8988T (cell line): ENCODE measurements at places on chromosomes 16 and 17.

- DNase-seq: no peak
Observed at GRCh38 chr16:86165479-86165878, 266.5 kb downstream of the IRF8 start.

DNA sequence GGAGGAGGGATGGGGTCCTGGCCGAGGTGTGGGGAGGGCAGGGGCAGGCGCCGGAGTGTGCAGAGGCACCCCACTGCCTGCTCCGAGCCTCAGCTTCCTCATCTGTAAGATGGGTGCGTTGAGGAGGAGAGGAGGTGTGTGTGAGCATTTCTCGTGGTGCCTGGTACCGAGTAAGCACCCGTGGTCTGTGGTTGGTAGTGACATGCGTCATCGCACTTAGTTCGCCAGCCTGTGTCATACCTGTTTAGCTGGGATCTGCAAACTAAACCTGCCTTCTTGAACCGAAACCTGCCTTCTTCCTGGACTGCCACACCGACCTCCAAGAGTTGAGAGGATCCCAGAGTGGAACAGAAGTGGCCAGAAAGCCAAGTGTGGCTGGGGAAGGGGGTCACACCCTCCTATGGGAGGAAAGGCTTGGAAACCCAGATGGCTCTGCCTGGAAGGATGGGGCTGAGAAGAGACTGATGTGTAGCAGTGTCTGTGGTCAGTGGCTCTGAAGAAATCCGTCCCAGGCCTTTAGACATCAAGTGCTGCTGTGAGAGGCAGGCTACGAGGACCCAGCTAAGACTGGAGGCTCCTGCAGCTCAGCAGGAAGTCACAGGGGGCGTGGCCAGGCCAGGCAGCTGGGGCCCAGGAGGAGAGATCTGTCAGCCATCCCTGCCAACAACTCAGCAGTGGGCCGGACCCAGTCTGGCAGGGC, 162.6 kb upstream of the PLCG2 start:
- DNase-seq: no peak

- DNase-seq: no peak
Observed at GRCh38 chr17:4305224-4305623, 41.4 kb upstream of the ANKFY1 start.

GRCh38 chr17:28485049-28485448, 11.6 kb downstream of the SLC13A2 start:
- DNase-seq: no peak

DNA sequence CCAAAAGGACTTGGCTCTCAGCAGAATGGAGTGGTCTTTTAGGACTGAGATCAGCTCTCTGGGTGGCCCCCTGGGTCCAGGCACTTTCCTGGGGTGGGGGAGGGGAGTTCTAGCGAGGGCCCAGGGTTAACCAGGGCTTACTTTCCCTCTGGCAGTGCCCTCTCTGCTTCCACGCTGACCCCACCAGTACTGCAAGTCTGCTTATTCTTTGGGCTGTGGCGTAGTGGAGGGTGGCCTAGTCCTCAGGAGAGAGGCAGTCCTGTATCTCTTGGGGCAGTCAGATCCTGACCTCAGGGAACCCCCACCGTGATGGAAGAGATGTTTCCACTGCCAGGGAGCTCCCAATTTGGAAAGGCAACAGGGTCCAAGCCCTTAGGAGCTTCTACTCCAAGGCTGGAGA, 79.4 kb downstream of the CCDC182 start:
- no peak for DNase-seq

DNA sequence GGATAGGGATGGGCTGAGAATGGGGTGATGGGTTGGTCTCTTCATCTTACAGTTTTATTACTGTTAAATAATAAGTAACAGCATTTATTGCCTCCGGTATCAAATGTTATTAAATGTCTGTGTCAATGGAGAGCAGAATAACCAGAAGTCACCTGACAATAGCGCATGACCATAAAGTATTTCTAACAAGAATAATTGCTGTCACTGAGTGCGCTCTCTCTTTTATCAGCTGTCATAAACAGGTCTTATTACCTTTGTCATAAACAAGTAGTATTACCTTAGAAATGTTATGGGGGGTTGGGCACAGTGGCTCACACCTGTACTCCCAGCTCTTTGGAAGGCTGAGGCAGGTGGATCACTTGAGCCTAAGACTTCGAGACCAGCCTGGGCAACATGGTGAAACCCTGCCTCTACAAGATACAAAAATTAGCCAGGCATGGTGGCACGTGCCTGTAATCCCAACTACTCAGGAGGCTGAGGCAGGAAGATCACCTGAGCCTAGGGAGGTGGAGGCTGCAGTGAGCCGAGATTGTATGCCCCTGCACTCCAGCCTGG, 120.6 kb downstream of the MAP2K6 start:
- no peak for DNase-seq

DNA sequence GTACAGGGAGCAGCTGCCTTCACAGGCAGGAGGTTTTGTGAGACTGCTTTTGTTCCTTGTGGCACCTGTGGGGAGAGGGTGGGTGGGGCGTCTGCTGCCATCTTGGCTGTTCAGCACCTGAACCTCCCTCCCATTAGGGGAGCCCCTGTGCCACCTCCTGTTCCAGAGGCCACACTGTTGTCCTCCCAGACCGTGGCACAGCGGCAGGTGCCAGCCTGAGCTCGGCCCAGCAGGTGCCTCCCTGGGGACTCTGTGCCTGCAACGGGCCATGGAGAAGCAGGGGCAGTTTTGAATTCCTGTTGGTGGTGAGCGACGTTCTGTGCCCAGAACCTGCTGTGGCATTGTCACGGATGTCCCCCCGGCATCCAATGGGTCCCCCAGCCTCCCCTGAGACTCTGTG, 9.9 kb downstream of the LGALS3BP start:
- no peak for DNase-seq

DNA sequence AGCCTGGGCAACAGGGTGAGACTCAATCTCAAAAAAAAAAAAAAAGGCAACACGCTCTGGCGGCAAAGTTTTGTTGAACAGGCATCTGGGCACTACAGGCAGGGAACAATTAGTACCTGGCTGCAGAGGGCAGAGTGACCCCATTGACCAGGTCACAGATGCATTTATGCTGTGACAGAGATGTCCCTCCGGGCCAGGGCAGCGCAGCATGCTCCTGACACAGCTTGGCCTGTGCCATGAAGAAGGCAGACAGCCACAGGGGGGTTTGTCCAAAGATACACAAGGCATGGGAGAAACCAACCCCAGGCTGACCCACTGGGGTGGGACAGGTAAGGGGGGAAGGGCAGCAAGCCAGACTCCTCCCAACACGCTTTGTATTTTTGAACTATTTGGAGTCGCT, 7.7 kb upstream of the SRRM2 start:
- DNase-seq: no peak

DNA sequence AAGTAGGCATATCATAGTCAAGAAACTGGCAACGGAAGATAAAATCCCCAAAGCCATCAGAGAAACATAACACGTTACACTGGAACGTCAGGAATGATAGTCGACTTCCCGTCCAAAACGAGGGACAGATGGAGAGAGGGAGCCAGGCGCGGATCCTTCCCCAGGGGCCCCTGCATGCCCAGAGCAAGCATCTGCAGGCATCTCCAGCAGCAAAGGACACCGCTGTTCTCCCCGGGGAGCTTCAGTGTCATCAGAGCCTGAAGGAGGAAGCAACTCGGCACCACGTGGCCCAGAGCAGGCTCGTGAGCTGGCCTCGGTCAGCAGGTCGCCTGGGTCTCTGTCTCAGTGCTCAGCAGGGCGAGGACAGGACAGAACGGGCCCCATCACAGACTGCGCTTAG, 50.1 kb downstream of the LMF1 start:
- DNase-seq: no peak

GRCh38 chr16:8541868-8542267, 48.4 kb downstream of the TMEM114 start:
- no peak for DNase-seq

DNA sequence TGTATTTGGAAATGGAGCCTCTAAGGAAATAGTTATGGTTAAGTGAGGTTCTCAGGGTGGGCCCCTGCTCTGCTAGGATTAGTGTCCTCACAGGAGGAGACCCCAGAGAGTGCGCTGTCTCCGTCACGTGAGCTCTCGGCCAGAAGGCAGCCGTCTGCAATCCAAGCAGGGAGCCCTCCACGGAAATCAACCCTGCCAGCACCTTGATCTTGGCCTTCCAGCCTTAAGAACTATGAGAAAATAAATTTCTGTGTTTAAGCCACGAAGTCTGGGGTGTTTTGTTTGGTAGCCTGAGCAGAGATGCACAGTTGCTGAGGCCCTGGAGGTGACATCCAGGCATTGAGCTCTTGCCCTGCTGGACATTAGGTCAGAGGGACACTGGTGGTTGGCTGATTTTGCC, 32.4 kb upstream of the GSE1 start:
- no peak for DNase-seq

DNA sequence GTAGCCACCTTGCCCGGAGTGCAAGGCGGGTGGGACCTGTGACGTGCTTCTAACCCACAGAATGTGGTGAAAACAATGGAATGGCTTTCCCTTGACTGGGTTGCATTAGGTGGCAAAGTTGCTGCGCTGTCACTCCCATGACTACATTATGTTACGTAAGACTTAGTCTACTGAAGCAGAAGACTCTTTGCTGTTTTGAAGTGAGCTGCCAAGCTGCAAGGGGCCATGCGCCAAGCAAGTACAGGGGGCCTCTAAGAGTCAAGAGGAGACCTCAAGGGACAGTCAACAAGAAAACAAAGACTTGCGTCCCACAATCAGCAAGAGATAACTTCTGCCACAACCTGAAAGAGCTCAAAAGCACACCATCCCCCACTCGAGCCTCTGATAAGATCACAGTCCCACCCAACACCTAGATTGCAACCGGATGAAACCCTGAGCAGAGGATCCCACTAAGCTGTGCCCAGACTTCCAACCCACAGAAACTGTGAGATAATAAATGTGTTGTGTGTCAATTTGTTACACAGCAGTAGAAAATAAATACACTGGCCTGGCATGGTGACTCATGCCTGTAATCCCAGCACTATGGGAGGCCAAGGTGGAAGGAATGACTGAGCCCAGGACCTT, 16.5 kb downstream of the ANKRD11 start:
- no peak for DNase-seq

- no peak for DNase-seq
Observed at GRCh38 chr17:82863941-82864712, 24.3 kb upstream of the ZNF750 start.

GRCh38 chr17:39244016-39244599, 18.4 kb upstream of the STAC2 start:
- no peak for DNase-seq

DNA sequence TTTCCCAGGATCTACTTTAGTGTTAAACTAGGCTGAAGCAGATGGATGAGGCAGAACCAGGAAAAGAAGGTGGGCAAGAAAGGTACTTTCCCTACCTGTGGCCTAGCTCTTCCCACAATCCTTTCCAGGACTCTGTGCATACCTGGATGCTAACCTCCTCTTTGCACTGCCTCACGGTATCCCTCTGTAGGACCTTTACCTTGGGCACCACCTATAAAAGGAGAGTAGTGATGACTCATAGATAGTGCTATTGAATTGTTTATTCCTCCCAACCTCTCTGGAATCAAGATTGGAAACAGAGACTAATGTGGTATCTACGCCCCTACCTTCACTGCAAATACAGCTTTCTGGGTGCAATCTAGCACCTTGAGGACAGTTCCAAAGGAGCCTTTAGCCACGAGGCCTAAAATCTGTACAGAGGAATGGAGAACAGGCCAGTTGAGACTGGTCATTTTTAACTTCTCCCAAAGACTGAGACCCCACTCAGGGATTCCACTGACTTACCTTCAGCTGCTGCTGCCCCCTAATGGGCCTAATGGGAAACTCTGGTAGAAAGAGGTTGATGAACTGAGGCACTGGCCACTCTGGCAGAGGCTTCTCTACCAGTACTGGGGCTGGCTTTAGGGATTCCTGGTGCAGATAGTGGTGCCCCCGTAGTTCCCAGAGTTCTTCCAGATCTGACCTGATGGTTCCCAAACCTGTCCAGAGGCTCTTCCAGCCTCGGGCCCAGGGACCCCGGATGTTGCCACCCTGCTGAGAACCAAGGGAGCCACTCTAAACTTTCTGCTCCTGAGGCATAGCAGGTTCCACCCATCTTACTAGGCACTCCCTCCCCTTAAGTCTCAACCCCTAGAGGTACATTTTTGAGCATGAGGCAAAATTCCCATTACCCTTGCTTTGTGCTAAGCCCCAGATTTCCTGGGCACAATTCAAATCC, 781 bp downstream of the RSKR start:
- peak; percentile 67 for DNase-seq

- no peak for DNase-seq
Observed at GRCh38 chr17:72033334-72033733, 87.5 kb upstream of the SOX9 start.

DNA sequence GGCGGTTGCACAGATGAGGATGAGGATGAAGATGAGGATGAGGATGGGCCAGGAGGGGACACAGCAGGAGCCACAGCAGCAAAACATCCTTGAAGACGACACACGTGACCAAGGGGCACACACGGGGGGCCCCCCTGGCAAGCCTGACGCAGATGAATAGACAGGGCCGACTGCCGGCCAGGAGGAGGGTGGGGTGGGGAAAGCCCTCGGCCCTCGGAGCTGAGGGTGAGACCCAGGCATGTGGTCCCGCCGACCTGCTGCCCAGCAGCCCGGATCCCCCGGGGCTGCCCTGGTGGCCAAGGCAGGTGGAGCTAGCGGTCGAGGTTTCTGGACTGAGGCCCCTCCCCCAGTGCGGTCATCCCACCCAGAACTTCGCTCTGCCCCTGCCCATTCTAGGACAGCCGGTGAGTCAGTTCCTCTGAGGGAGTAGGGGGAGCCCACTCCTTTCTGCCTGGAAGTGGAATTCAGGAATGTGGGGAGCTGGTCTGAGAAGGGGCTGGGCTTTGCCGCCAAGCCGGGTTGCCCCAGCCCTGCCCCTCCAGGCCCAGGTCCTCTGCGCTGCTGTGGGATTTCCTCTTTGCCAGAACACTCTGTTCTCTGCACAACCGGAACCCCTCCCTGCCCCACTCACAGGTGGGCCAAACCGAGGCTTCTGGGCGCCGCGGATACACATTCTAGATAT, 9.9 kb downstream of the CYGB start:
- DNase-seq: no peak

- DNase-seq: no peak
Observed at GRCh38 chr17:17126131-17127110, 79.7 kb downstream of the PLD6 start.

GRCh38 chr16:66961065-66961744, at the start of gene CES3:
Gene CES3, plus strand, starts transcription at chr16:66961266. Its CDS starts 42 bp downstream, at chr16:66961308.
- DNase-seq: peak; percentile 86

DNA sequence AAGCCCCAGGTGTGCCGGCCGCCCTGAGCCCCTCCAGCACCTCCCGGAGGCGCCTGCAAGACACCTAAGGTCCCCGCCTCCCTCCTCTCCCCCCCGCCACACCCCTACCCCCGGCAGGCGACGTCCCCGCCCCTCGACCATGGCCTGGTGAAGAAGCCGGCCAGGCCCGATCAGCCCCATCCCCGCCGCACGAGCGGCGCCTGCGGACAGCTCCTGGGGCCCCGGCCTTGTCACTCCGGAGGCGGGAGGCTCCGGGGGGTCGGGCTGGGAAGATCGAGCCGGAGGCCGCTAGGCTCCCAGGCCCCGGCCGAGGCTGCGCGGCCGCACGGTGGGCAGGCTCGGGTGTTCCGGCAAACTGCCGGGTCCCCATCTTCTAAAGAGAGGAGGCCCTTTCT, 405 bp upstream of the ACE start:
- peak; percentile 47 for DNase-seq
